ENCODE measurements at places on chromosomes 4 and X. TPM values are rescaled to one million over a fixed set of nuclear protein-coding genes. Genes with fewer than 3 reads are reported as not detected.
A peak's percentile ranks its signal among the peaks of the same experiment; 100 is the strongest.

GRCh38 chr4:99067617-99068016 lies 21.0 kb downstream of the ADH5 start:
- H3K27ac ChIP-seq: peak overlapping the region; percentile 24
- H3K4me1 ChIP-seq: peaks cover 2% of the 10 kb centered on the region
- no peaks in the 10 kb centered on the region for H3K27me3 ChIP-seq

GRCh38 chr4:69823481-69824186 lies 36.3 kb downstream of the SULT1E1 start:
- no peaks in the 10 kb centered on the region for H3K27me3 ChIP-seq
- no peak overlapping the region for H3K27ac ChIP-seq
- H3K4me3 ChIP-seq: no peak overlapping the region

DNA sequence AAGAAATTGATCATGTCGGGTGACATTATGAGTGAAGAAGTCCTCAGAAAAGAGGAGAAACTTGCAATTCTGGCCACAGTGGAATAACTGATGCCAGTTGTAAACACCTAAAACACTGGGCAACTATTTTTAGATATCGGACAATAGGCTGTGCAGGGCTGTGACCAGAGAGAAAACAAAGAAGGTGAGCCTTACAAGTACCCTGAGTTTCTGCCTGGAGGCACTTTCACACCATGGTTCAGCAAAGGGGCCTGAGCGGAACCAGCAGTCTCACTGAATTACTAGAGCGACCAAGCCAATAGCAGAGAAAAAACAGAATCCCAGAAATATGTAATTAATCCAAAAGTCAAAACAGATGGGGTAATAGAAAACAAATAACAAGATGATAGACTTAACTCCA lies 11.2 kb downstream of the IRAK1 start:
- H3K27ac ChIP-seq: no peak overlapping the region
- H3K4me3 ChIP-seq: no peak overlapping the region
- no peaks in the 10 kb centered on the region for H3K27me3 ChIP-seq
- peaks cover 5% of the 10 kb centered on the region for H3K4me1 ChIP-seq
- H3K36me3 ChIP-seq: peaks cover 30% of the 10 kb centered on the region

DNA sequence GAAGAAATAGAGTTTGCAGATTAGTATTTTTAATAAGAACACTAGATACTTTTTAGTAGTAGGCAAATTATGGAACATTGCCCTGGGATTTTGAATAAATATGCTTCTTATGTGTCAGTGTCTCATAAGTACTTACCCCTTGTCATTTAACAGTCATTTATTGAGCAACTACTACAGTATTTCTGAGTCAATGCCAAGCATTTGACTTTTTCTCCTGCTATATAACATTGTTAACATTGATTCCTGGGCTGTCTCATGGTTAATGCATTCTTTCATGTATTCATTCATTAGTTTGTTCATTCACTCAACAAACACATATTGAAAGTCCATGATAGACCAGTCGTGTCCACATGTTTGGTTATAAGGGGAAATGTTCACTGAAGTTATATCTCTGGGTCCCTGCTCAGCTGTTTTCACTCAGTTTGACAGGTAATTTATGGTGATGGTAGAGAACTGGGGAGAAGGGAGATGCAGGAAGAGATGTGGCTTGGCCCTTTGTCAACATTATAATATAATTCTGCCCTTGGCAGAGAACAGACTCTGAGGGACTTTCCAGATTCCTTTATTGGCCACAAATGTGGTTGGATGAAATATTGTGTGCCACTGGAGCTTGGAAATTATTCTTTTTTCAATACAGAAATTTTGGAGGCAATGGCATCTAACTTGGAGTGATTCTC lies 49.8 kb downstream of the OSTC start:
- H3K27ac ChIP-seq: no peak overlapping the region
- H3K27me3 ChIP-seq: peaks cover 4% of the 10 kb centered on the region
- no peak for DNase-seq
- peaks cover 13% of the 10 kb centered on the region for H3K4me1 ChIP-seq

GRCh38 chr4:185039508-185040273 lies 21.4 kb downstream of the HELT start:
- H3K27ac ChIP-seq: no peak overlapping the region
- H3K4me3 ChIP-seq: peak overlapping the region; percentile 59
- peaks cover 22% of the 10 kb centered on the region for H3K27me3 ChIP-seq
- no peaks in the 10 kb centered on the region for H3K36me3 ChIP-seq
- peaks cover 2% of the 10 kb centered on the region for H3K4me1 ChIP-seq
- peak; percentile 84 for DNase-seq

GRCh38 chr4:146285037-146285436 lies 70.7 kb downstream of the REELD1 start:
- no peaks in the 10 kb centered on the region for H3K27me3 ChIP-seq
- H3K4me3 ChIP-seq: no peak overlapping the region
- no peaks in the 10 kb centered on the region for H3K4me1 ChIP-seq
- peaks cover 1% of the 10 kb centered on the region for H3K36me3 ChIP-seq
- no peak overlapping the region for H3K27ac ChIP-seq

- no peaks in the 10 kb centered on the region for H3K4me1 ChIP-seq
- peaks cover 2% of the 10 kb centered on the region for H3K36me3 ChIP-seq
- peak overlapping the region; percentile 54 for H3K4me3 ChIP-seq
- no peak overlapping the region for H3K27ac ChIP-seq
These were observed 325.5 kb upstream of the F9 start for GRCh38 chrX:139204898-139205667.

DNA sequence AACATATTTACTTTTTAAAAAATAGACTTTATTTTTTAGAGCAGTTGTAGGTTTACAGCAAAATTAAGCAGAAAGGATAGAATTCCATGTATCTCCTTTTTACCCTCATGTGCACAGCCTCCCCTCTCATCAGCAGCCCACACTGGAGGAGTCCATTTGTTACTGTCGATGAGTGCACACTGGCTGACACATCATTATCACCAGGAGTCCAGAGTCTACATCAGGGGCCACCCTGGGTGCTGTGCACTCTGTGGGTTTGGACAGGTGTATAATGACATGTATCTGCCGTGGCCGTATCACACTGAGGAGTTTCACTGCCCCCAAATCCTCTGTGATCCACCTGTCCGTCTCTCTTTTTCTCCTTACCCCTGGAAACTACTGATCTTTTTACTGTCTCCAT lies 26.3 kb downstream of the TBC1D14 start:
- H3K4me1 ChIP-seq: peaks cover 28% of the 10 kb centered on the region
- no peak overlapping the region for H3K4me3 ChIP-seq
- no peaks in the 10 kb centered on the region for H3K27me3 ChIP-seq
- H3K36me3 ChIP-seq: peaks cover 31% of the 10 kb centered on the region

GRCh38 chr4:54076673-54077072 lies 12.3 kb upstream of the CHIC2 start:
- no peak overlapping the region for H3K4me3 ChIP-seq
- no peaks in the 10 kb centered on the region for H3K36me3 ChIP-seq
- DNase-seq: peak; percentile 31
- H3K27me3 ChIP-seq: peaks cover 26% of the 10 kb centered on the region
- H3K4me1 ChIP-seq: no peaks in the 10 kb centered on the region

DNA sequence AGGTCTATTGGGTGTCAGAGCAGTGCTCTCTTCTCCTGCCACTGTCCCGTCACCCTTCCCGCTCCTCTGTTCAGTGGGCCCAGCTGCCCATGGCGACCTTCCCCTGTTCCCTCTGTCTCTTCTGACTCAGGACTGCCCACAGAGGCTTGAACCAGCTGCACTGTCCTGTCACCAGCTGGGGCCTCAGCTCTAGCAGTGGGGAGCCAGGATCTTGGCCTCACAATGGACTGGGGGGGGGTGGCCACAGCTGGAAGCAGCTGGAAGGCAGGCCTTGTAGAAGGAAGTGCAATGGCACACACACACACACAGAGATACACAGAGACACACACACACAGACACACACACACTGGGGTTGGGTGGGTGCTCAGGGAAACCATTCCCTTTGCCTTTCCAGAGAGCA lies 114.0 kb upstream of the PJA1 start:
- no peak for DNase-seq
- no peak overlapping the region for H3K27ac ChIP-seq
- H3K4me1 ChIP-seq: no peaks in the 10 kb centered on the region
- H3K36me3 ChIP-seq: no peaks in the 10 kb centered on the region
- no peaks in the 10 kb centered on the region for H3K27me3 ChIP-seq

DNA sequence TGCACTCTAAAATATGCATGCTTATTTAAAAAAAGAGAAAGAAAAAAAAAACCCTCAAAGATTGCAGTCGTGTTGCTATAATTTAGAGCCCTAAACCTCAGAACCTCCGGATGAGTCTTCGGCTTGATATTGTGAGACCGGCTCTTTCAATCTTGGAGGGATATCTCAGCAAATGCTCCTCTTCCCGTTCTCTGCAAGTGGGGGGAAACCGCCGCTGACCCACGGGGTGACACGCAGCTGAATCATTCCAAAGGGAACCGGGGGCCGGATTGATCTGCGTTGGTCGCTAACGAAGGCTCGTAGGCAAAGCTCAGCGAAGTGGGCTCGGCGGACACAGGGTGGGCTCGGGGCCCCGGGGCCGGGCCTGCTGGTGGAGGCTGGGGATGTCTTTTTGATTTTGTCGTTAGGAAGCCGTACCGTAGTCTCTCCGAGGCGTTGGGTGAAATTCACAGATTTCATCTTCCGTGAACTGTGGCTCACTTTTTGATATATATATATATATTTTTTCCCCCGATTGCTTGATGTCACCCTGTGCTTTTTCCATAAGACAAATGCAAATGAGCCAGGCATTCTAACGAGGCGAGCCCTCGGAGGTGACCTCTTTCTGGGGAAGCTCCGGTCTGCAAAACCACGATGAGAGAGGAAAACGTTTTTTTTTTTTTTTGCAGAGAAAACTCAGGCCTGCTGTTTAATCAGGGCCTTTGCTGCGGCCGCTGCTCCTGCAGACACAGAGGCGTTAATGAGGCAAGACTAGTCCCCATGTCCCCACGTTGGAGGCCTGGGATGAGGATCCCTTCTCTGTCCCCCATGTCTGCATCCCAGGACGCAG lies 110.7 kb upstream of the PPP2R3B start:
- no peak overlapping the region for H3K4me3 ChIP-seq
- H3K4me1 ChIP-seq: no peaks in the 10 kb centered on the region
- no peak for DNase-seq
- H3K36me3 ChIP-seq: no peaks in the 10 kb centered on the region
- no peaks in the 10 kb centered on the region for H3K27me3 ChIP-seq
- no peak overlapping the region for H3K27ac ChIP-seq

- no peaks in the 10 kb centered on the region for H3K36me3 ChIP-seq
- H3K4me3 ChIP-seq: no peak overlapping the region
- H3K27me3 ChIP-seq: no peaks in the 10 kb centered on the region
- H3K4me1 ChIP-seq: no peaks in the 10 kb centered on the region
These were observed 330.3 kb downstream of the PPP4R3C start for GRCh38 chrX:27132862-27133261.

- no peak overlapping the region for H3K4me3 ChIP-seq
- no peaks in the 10 kb centered on the region for H3K4me1 ChIP-seq
- DNase-seq: no peak
- H3K27me3 ChIP-seq: no peaks in the 10 kb centered on the region
- H3K36me3 ChIP-seq: no peaks in the 10 kb centered on the region
These were observed 1127.6 kb downstream of the ADGRL3 start for GRCh38 chr4:62327612-62328297.

- DNase-seq: no peak
- H3K27ac ChIP-seq: no peak overlapping the region
- H3K4me1 ChIP-seq: no peaks in the 10 kb centered on the region
- H3K4me3 ChIP-seq: no peak overlapping the region
- peaks cover 1% of the 10 kb centered on the region for H3K27me3 ChIP-seq
These were observed 124.6 kb downstream of the COL4A6 start for GRCh38 chrX:108313669-108314068.

DNA sequence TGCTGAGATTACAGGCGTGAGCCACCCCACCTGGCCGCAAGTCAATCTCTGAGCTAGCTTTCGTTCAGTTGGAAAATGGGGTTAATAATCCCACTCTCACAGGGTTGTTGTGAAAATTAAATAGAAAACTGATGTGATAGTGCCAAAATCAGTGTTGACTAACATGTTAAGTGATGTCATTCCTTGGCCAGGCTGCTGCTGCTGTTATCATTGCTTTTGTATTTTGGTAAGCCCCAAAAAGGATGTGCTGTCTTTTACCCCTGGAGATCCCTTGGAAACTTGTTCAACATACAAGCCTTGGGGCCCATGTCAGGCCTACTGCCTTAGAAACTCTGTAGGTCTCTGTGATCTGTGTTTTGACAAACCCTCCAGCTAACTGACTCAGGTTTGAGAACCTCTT lies 106.3 kb downstream of the AFF1 start:
- no peak overlapping the region for H3K27ac ChIP-seq
- no peaks in the 10 kb centered on the region for H3K27me3 ChIP-seq
- DNase-seq: no peak

- H3K4me3 ChIP-seq: peak within 1 kb of the TSS; percentile 89
- H3K27ac ChIP-seq: peak within 1 kb of the TSS; percentile 55
- H3K4me1 ChIP-seq: peaks cover 20% of the 10 kb centered on the region
- H3K27me3 ChIP-seq: peaks cover 63% of the 10 kb centered on the region
These were observed at the start of gene PDE5A for GRCh38 chr4:119628281-119629141. Gene PDE5A (minus strand): TSS chr4:119628804. CDS start chr4:119628671, 133 bp downstream.

DNA sequence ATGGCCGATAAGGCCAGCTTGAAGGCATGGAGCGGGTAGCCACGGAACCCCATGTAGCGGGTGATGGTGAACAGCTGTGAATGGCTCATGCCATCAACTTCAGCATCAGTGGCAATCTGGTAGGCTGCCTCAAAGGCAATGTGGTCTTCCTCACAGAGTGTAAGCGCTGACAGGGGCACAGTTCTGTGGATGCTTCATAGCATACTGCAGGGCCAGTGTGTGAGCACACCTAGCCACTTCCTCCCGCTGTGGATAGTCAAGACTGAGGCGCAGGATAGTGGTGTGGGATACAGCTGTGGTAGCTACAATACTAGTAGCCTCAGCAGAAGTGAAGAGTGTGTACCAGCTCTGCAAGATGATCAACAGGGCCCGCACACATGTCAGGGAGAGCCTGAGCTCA lies 40.5 kb downstream of the C4orf33 start:
- H3K4me1 ChIP-seq: no peaks in the 10 kb centered on the region
- no peak for DNase-seq
- no peaks in the 10 kb centered on the region for H3K36me3 ChIP-seq

- no peak for DNase-seq
- peaks cover 41% of the 10 kb centered on the region for H3K36me3 ChIP-seq
- H3K4me3 ChIP-seq: no peak overlapping the region
- H3K4me1 ChIP-seq: peaks cover 4% of the 10 kb centered on the region
- no peaks in the 10 kb centered on the region for H3K27me3 ChIP-seq
These were observed 11.8 kb downstream of the KIF4A start for GRCh38 chrX:70301716-70302115.

- H3K4me1 ChIP-seq: peaks cover 34% of the 10 kb centered on the region
- DNase-seq: no peak
- peak overlapping the region; percentile 85 for H3K27ac ChIP-seq
- H3K36me3 ChIP-seq: peaks cover 26% of the 10 kb centered on the region
These were observed 1.5 kb downstream of the PRPS2 start for GRCh38 chrX:12792711-12793110.

The PCSK1N gene
- 0.33 TPM for total RNA-seq

The FRMD7 gene
- total RNA-seq: not detected

The FAM53A gene
- 3.5 TPM for total RNA-seq

The HPSE gene
- 17.7 TPM for total RNA-seq

The PRDM5 gene
- total RNA-seq: not detected

The LRIT3 gene
- 0.09 TPM for total RNA-seq

The FGFBP1 gene
- not detected for total RNA-seq

The MAGEC3 gene
- total RNA-seq: not detected

The ZFP42 gene
- 0.12 TPM for total RNA-seq

The DEFB131A gene
- not detected for total RNA-seq

The GAGE1 gene
- not detected for total RNA-seq

The RNF175 gene
- not detected for total RNA-seq

Data from activated CD4-positive, alpha-beta T cell treated with anti-CD3 and anti-CD28 coated beads, Interleukin-2, amount 10 ng/mL, durations not matched to agents 24 days and 14 days (primary cell).